Activated T-helper 1 cell treated with anti-CD3 and anti-CD28 coated beads, Interleukin-2, amount 50 U/mL, for 16 hours (primary cell): ENCODE measurements at places on chromosomes 6 and 20.

DNA sequence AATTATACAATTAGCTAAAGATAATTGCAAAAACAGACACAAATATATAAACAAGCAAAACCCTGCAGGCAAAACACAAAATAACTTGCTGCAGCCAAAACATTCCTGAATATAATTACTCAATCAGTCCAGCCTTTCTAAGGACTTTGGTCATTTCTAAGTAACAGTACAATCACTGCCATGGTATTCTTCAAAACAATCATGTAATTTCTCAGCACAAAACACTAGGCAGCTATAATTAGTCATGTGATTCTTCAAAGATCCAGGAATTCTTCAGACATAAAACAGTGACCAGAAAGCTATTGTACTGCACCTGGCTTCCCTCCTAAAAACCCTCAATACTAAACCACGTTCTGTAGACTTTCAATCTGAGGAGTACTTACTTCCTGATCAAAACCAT lies 881.1 kb downstream of the EPHA7 start:
- DNase-seq: no peak

DNA sequence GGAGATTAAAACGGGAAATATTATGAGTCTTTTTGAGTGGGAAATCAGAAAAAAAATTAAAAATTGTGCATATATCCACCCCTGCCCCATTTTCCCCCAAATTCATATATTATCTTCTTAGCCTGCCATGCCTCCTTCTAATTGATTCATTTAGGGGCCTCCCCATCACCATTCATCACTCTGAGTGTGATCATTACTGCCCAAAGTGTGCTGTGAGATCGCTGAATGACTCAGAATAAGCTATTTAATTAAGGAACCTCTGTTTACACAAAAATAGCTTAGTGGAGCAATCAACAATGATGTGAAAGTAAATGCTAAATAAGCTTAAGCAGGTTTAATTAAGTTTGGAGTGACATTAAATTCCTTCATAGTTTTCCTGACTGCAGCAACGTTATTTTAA lies 645.5 kb downstream of the GRIK2 start:
- DNase-seq: no peak

GRCh38 chr6:15293674-15294073 lies 47.8 kb downstream of the JARID2 start:
- no peak for DNase-seq

- no peak for DNase-seq
Measured at GRCh38 chr20:58984691-58985090, 3.6 kb downstream of the NELFCD start.

- DNase-seq: no peak
Measured at GRCh38 chr6:154606457-154606856, 96.0 kb upstream of the CNKSR3 start.

GRCh38 chr6:152745509-152746171 lies 5.0 kb upstream of the VIP start:
- no peak for DNase-seq

GRCh38 chr6:46135176-46135575 lies 5.4 kb downstream of the ENPP4 start:
- no peak for DNase-seq

- no peak for DNase-seq
Measured at GRCh38 chr20:59178983-59179595, 15.5 kb downstream of the ZNF831 start.

GRCh38 chr6:14058029-14058695 lies 59.4 kb upstream of the CD83 start:
- DNase-seq: no peak

GRCh38 chr20:36312724-36313441 lies 6.7 kb downstream of the DLGAP4 start:
- DNase-seq: no peak

GRCh38 chr6:124995645-124996325 lies 33.5 kb downstream of the RNF217 start:
- DNase-seq: no peak

GRCh38 chr6:12645941-12646340 lies 70.6 kb upstream of the PHACTR1 start:
- no peak for DNase-seq

DNA sequence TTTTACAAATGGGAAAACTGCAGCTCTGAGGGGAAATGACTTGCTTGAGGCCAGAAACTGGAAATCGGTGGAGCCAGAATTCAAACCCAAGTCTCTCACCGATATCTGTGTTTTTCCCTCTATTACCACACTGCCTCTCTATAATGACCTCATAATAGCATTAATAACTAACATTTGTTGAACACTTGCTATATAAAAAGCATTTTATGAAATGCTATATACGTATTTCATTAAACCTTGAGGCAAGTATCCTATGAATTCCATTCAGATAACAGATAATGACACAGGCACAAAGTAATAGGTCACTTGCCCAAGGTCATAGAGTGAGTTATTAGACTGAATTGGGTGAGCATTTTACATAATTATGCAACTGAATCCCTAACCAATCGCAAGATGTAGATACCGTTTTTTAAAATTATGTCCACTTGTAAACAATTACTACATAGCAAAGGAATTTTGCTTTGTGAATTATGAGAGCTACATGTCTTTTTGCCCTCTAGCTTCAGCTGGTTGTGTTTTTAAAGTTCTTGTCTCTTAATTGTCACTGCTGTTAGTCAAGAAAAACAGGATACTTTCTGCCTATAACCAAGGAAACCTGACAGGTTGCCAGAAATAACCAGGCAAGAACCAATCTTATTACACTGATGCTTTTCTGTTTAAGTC lies 4.7 kb downstream of the DSN1 start:
- no peak for DNase-seq

DNA sequence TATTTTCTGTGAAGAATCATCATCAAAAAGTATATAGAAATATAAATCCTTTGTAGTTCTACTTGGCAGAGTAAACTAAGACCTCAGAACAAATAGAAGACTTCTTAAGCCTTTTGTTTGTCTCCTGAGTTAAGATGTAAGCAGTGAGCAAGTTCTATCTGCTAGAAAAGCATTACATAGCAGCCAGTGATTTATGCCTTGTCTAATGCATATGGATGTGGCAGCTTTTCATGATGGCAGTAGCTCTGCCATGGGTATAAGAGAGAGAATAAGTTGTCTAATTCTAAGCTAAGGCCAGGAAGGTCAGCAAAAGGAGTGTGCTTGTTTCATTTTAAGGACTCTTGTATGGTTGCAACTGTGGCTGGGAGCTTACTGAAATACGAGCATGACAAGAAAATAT lies 920.2 kb downstream of the GRIK2 start:
- DNase-seq: no peak

GRCh38 chr6:11731423-11731822 lies 47.2 kb downstream of the ADTRP start:
- DNase-seq: no peak

DNA sequence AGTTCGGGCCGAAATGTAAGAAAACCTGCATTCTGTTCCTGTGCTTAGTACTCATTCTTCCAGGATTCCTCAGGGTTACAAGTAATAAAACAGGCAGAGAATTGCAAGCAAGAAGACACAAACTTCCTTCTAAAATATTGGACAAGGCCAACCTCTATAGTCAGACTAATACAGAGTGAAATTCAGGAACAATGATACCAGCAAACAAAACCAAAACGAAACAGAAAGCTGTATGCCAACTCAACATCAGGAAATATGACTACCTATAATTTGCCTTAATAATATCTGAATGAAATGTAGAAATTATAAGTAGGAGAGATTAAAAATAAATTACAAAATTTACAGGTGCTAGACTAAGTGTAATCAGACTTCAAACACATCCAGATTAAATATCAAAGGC lies 238.8 kb downstream of the HIVEP2 start:
- DNase-seq: no peak

DNA sequence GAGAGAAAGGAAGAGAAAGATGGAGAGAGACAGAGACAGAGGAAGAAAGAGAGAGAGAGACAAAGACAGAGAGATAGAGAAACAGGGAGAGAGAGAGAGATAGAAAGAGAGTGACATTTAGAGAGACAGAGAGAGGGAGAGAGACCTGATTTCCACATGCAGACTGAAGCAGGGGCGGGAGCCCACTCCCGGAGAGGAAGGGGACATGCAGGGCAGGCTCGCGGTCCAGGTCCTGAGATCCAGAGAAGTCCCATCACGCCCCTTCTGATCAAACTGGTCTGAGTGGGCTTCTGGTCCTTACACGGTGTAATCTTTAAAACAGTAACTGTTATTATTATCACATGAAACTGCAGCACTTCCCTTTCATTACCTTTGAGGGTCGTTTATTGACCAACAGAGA lies 62.2 kb downstream of the PHACTR3 start:
- DNase-seq: no peak

DNA sequence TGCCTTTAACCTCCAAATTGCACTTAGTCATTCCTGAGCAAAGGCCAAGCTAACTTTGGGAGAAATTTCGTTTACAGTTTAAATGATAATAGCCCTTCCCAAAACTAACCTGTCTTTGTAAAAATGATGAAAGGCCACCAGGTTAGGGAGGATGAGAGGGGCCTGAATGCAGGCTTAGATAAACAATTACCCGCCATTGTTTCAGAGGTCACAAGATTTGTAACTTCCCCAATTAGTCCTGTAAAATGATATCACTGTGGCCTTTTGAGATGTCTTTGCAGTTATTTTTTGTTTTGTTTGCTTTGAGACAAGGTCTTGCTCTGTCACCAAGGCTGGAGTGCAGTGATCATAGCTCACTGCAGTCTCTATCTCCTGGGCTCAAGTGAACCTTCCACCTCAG lies 26.3 kb downstream of the GNL1 start:
- DNase-seq: no peak

- no peak for DNase-seq
Measured at GRCh38 chr20:35252037-35252461, 25.6 kb downstream of the MMP24 start.
